Pancreas (tissue), 10 donors: ENCODE measurements at places on chromosomes 1 and 21.
A peak's percentile ranks its signal among the peaks of the same experiment; 100 is the strongest.

GRCh38 chr1:30919025-30919881 is 10.7 kb upstream of the SDC3 start:
- no peak for DNase-seq

DNA sequence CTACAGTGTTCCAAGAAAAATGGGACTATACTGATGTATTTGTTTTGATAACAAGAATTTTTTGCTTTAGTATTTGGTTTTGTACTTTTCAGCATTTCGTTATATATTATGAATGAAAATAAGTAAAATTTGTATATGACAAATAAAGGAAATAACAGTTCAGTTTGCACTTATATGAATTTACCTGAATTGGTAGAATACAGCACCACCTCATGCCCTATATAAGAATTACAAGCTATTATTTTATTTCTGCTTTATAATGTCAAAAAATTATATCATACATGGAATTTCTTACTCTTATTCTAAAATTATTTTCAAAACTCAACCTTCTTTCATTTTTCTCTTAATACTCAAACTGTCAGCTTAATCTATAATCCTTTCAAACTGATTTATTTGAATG is 14.6 kb downstream of the EFCAB7 start:
- no peak for DNase-seq

DNA sequence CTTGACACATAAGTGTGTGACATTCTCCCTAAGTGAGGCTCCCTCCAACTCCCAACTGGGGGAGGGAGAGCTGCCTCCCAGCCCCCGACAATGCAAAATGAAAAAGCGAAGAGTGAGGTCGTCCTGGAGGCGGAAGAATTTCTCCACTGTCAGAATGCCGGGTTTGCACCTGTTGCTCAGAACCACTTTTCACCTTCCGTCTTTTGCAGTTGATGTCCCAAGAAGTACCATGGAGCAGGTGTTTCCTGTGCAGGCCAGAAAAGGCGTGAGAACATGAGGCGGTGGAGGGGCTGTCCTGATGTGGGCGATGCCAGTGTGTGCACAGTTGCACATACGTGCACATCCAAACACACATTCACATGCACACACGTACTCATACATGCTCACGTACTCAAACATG is 158.6 kb upstream of the AJAP1 start:
- peak; percentile 13 for DNase-seq

GRCh38 chr1:9561429-9561828 is 22.2 kb downstream of the SLC25A33 start:
- DNase-seq = peak; percentile 48

- no peak for DNase-seq
These were observed 27.9 kb downstream of the PIK3C2B start for GRCh38 chr1:204466416-204467405.

DNA sequence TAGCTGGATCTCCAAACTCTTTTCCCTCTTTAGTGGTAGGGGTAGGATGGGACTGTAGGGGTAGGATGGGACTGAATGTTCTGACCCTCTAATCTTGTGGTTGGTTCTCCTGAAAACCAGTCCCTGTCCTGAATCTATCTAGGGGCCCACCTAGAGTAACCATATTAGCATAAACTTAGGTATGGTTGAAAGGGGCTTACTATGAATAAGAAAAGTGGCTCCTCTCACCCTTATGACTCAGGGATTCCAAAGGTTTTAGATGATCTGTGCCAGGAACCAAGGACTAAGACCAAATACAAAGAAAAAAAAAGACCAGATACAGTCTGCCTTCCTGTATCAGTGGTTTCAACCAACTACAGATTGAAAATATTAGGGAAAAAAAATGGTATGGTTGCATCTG is 28.9 kb downstream of the RNF2 start:
- DNase-seq = no peak

- no peak for DNase-seq
These were observed 120.1 kb upstream of the CAMK1G start for GRCh38 chr1:209463441-209463840.

DNA sequence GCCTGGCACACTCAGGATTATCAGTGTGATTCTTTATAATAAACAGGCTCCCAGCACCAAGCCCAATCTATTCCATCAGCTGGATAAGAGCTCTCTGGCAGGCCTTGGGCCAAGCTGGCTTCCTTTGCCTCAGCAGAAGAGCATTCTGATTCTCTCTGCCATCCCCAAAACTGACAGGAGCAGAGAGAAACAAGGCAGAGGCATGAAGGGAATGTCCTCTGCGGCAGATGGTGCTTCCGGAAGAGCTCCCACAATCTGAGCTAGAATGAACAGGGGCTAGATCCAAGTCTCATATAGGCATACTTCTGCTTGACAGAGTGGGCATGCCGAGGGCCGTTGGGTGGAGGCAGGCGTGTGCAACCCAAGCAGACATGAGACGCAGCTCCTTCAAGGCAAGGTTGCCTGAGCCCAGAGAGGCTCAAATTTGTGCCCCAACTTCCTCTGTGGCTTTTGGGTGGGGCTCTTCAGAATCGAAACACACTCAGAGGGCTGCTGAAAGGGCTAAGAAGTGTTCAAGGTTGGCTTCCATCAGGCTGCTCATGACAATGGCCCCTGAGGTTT is 4.0 kb downstream of the CAPN2 start:
- no peak for DNase-seq

GRCh38 chr21:46425571-46425970 is 33.1 kb upstream of the DIP2A start:
- DNase-seq = no peak

DNA sequence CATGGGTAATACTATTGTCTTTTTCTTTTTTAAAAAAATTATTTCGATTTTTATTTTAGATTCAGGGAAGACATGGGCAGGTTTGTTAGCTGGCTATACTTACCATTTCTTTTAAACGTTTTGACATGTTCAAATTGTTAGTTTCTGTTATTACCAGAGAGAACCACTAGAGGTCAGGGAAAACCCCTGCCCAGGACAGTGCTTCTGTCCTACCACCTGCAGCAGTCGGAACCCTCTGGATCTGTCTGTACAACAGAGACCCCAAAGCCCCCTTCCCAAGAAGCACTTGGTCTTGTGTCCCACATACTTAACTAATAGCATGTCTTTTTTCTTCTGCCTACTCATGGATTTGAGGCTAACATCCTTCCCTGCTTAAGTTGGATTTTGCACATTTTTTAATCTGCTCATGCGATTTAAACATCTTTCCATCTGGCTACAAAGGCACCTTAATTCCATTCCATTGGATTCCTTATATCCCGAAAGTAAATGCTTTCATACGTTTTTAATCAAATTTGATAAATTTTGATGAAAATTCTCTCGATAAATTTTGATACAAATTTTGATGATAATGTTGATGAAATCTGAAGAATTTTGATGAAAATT is 10.0 kb upstream of the C1orf115 start:
- no peak for DNase-seq

DNA sequence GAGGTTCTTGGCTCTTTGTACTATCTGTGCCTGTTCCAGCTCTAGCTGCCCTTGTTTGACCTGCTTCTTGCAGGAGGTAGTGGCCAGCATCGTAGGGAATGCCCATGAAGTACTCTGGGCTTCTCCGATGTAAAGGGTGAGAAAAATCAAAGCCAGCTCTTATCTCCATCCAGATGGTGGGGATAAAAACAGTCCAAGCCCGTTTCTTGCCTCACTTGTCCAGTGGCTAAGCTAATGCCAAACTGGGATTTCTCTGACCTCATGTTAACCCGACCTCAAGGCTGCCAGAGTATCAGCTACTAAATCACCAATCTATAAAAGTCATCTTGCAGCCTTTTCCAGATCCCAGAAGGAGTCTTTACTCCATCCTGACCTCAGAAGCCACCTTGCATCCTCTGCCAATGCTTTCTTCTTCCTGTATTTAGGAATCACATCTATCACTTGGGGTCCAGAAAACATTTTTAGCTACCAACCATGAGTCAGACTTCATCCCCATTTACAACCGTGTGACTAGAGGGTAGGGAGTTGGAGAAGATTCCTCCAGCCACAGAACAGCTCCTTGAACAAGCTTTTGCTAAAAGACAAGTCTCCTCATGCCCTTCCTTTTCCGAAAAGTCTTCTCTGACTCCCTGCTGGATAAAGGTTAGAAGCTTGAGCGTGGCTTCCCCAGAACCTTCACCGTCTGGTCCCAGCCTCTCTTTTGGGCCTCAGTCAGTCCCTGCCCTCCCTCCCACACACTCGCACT is 35.9 kb downstream of the KCNC4 start:
- DNase-seq = no peak

DNA sequence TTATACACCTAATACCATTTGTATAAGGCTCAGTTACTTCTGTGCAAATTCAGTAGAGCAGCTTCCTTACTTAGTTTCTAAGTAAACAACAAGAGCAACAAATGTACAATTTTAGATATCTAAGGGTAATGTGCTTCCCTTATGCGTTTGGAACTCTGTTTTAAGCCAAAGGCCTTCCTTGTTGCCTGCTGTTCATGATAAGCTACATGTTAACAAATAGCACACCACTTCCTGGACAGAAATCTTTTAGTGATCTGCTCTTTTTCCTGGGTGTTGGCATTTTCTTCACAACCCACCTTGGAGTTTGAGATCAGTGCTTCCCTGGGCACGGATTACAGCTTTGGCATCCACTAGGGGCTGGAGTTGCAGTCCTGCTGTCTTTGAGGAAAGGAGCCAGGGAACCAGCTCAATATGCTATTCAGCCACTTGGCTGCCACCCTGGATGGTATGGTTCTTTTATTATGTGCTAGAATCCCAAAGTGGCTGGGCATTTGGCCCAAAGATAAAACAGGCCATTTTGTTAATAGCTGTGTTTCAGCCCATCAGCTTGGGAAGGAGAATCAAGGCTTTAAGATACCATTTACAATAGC is 55.6 kb upstream of the ADAR start:
- DNase-seq = no peak

- DNase-seq = no peak
These were observed 79.0 kb upstream of the B3GALT5 start for GRCh38 chr21:39533545-39534380.

DNA sequence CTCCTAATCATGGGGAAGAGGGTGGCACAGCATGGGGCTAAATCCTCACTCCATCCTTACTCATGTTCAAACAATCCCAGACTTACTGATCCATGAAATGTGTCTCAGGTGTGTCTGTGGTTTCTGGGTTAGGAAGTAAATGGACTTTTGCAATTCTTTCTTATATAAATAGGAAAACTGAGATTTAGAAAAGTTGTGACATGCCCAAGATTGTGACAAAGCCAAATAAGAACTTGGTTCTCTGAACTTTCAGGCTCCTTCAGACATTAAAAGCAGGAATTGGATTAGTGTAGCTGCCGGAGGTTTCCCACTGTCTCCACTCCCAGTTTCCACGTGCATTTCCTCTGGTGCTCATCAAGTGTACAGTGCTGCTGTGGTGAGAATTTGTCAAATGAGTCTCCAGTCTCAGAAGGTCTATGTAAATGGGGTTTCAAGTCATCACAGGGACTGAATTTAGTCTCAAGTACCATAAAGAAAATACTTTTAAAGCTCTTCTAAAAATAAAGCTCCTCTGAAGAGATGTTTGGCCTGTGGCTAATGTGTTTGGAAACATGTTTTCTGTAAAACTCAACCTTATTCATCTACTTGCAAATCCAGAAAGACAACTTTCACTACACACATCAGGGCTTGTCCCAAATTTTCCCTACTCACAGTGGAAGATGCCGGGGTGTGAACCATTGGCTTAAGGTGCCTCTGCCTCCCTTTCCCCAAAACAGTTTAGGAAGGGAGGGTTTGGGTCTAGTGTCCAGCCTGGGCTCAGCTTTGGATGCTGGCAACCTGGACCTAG is 115.2 kb downstream of the NGF start:
- DNase-seq = no peak

DNA sequence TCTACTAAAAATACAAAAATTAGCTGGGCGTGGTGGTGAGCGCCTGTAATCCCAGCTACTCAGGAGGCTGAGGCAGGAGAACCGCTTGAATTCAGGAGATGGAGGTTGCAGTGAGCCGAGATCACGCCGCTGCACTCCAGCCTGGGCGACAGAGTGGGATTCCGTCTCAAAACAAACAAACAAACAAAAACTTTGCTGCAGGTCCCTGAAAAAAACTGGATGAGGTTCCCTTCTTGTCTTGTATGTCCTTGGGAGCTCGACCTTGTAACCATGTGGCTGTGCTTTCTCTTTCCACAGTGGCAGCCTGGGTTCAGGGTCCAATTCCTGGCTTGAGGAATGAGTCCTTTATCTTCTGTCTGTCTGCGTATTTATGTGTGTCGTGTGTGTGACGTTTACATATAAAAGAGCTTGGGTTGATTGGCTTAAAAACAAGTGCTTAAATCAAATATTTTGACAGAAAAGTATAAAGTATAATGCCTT is 18.0 kb upstream of the COX20 start:
- no peak for DNase-seq

DNA sequence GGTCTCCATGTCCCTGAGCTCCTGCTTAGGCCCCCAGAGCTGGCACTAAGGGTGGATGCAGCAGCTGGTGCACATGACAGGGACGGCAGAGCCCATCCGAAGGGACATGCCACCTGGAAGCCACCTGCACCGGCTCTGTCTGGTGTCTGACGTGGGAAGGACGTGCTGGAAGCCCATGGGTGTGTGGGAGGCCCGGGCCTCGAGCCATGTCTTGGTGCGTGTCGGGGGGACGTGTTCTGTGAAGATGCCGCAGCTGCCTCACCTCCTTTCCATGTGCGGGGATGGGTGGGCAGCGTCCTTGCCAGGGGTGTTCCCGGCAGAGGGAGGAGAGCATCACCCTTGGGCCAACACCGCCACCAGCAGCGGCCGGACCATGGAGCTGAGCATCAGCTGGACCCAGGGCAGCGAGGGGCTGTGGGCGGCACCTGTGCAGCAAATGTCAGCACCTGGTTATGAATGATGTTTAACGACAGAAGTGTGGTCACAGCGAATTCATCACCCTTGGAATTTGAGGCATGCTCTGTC is 15.5 kb upstream of the POFUT2 start:
- peak; percentile 49 for DNase-seq

- no peak for DNase-seq
These were observed 88.7 kb downstream of the WDR4 start for GRCh38 chr21:42790520-42791065.

DNA sequence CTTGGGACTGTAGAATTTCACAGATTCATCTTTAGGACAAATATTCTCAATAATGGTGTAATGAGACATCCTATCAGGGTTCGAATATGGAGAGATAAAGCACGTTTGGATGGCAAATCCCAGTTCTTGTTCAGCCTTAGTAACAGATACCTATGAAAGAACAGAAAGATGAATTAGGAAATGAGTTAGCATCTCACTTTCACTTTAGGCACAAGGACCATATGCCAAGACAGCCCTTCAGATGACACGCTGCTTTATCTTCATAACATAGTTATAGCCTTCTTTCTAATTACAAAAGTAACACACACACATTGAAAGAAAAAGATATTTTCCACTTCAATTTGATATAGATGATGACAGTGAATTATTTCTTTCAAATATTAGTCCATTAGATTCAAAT is 173.6 kb downstream of the TGFBR3 start:
- no peak for DNase-seq
